ENCODE measurements at places on chromosomes 5 and 9. TPM values are rescaled to one million over a fixed set of nuclear protein-coding genes. Genes with fewer than 3 reads are reported as not detected.

GRCh38 chr5:54115735-54116403 lies 194.5 kb downstream of the ARL15 start:
- H3K4me3 ChIP-seq = no peak overlapping the region
- H3K4me1 ChIP-seq = no peaks in the 10 kb centered on the region
- H3K27me3 ChIP-seq = no peaks in the 10 kb centered on the region

Gene FBXL7
- not detected for total RNA-seq

DNA sequence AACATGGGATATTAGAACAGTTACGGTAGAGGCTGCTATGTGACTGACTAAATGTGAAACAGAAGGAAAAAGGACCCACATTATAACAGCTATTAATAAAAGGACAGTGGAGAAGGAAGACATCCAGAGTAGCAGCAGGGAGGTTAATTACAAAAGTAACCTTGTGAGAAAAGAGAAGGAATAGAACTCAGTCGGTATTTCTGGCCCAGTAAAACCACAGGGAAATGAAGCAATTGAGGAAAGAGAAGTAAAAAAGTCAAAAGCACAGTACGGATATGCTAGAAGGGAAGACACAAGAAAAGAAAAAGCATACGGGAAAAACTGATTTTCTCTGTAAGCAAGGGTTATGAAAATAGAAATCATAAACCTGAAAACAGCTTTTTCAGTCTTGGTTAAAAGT lies 164.7 kb downstream of the RFX3 start:
- H3K27ac ChIP-seq = no peak overlapping the region
- DNase-seq = no peak
- no peaks in the 10 kb centered on the region for H3K27me3 ChIP-seq

GRCh38 chr5:17156463-17156862 lies 61.0 kb upstream of the BASP1 start:
- H3K4me3 ChIP-seq = no peak overlapping the region
- H3K27ac ChIP-seq = no peak overlapping the region
- H3K4me1 ChIP-seq = no peaks in the 10 kb centered on the region
- no peak for DNase-seq
- no peaks in the 10 kb centered on the region for H3K27me3 ChIP-seq
- H3K36me3 ChIP-seq = no peaks in the 10 kb centered on the region

DNA sequence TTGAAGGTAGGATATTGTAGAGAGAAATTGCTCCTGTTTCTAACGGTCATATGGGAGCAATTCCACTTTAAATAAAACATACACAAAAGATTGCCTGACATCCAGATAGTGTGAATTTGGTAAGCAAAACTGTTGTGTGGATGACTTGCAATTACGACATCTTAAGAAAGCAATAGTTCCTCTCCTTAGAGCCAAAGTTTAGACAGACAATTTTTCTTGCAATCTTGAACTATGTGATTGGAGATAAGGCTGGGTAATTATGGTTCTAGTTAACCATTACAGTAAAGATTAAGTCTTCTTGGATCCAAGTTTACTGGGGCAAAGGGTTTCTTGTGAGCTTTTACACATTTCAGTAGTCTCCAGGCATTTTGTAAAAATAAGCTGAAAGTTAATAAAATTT lies 1080.6 kb upstream of the CDH6 start:
- no peaks in the 10 kb centered on the region for H3K36me3 ChIP-seq
- no peaks in the 10 kb centered on the region for H3K4me1 ChIP-seq
- H3K27me3 ChIP-seq = no peaks in the 10 kb centered on the region
- no peak overlapping the region for H3K4me3 ChIP-seq

Gene SELENOP
- 0.53 TPM for total RNA-seq

- no peaks in the 10 kb centered on the region for H3K27me3 ChIP-seq
- no peaks in the 10 kb centered on the region for H3K4me1 ChIP-seq
- H3K27ac ChIP-seq = no peak overlapping the region
- no peaks in the 10 kb centered on the region for H3K36me3 ChIP-seq
Measured at GRCh38 chr9:84867186-84867585, 197.7 kb downstream of the NTRK2 start.

Gene IL33
- total RNA-seq = not detected

DNA sequence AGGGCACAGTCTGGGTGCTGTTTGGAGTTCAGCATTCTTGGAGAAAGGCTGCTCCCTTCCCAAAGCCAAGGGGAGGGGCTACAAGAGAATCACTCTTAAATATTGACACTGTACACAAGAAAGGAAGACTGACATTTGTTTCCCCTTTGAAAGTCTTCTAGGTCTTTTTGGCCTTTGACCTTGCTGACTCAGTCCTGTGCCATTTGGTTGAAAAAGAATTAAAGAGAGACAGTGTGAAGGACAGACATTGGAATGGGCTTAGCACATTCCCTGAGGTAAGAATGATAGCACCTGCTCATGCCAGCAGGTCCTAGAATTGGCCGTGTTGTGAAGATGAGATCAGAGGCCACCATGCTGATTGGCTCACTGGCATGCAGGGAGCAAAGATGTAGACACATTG lies 271.4 kb upstream of the ZNF608 start:
- DNase-seq = no peak
- no peaks in the 10 kb centered on the region for H3K4me1 ChIP-seq
- H3K4me3 ChIP-seq = no peak overlapping the region
- no peaks in the 10 kb centered on the region for H3K27me3 ChIP-seq

GRCh38 chr5:14674983-14675854 lies 10.7 kb downstream of the OTULIN start:
- H3K4me3 ChIP-seq = peak overlapping the region; percentile 63
- H3K27ac ChIP-seq = peak overlapping the region; percentile 87
- H3K27me3 ChIP-seq = no peaks in the 10 kb centered on the region

Gene FBXW5
- total RNA-seq = 107 TPM

GRCh38 chr9:133099726-133100505 lies 21.1 kb downstream of the RALGDS start:
- H3K4me3 ChIP-seq = no peak overlapping the region
- no peak for DNase-seq
- peaks cover 64% of the 10 kb centered on the region for H3K36me3 ChIP-seq
- no peak overlapping the region for H3K27ac ChIP-seq
- no peaks in the 10 kb centered on the region for H3K27me3 ChIP-seq

Gene HTR4
- not detected for total RNA-seq

DNA sequence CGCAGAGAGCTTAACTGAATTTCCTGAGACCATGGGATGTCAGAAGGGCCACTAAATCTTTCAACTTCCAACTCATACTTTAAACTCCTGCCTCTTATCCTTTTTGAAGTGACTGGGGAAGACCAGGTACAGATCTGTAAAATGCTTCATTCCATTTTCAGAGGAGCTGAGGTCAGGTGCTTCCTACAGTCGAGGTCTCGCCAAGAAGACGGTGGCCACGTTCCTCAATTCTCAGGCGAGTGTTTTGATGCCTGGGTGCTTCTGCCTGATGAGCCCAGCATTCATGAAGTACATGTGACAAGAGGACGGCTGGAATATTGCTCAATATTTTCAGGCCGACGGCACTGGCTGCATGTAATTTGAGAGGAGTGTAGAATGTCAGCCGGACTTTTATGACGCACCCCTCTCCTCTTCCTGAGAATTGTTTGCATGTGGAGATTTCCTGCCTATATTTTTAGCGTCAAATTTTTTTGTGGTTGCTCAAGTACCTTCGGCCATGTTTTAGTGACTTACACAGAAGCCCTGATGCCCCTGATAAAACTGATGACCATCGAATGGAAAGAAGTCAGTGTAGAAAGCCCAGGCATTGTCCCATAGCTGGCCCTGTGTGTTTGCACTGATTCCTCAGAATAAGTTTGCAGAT lies 38.8 kb upstream of the GLRX start:
- no peak for DNase-seq
- peaks cover 44% of the 10 kb centered on the region for H3K4me1 ChIP-seq
- no peak overlapping the region for H3K27ac ChIP-seq
- H3K27me3 ChIP-seq = no peaks in the 10 kb centered on the region
- H3K4me3 ChIP-seq = no peak overlapping the region
- H3K36me3 ChIP-seq = no peaks in the 10 kb centered on the region

DNA sequence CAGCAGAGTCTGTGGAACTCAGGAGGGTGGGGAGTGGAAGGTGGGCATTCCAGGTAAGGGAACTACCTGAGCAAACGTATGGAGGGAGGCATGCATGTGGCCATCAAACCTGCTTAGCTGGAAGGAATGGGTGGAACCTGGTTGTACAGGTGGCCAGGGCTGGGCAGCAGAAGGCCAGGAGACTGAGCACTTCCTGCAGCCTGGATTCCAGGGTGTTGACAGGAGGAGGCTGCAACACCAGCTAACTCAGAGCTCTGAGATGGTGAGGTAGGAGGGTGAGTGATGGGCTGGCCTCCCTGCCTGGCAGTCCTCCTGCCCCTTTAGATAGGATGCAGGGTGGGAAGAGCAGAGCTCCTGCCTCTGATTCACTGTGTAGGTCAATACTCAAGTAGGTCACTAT lies 92.5 kb upstream of the CPEB4 start:
- no peaks in the 10 kb centered on the region for H3K27me3 ChIP-seq
- H3K36me3 ChIP-seq = no peaks in the 10 kb centered on the region
- no peak overlapping the region for H3K4me3 ChIP-seq

Gene LAMC3
- 0.06 TPM for total RNA-seq

- no peak for DNase-seq
- no peak overlapping the region for H3K4me3 ChIP-seq
- H3K36me3 ChIP-seq = no peaks in the 10 kb centered on the region
- no peak overlapping the region for H3K27ac ChIP-seq
Measured at GRCh38 chr9:111074395-111074794, 36.1 kb upstream of the LPAR1 start.

DNA sequence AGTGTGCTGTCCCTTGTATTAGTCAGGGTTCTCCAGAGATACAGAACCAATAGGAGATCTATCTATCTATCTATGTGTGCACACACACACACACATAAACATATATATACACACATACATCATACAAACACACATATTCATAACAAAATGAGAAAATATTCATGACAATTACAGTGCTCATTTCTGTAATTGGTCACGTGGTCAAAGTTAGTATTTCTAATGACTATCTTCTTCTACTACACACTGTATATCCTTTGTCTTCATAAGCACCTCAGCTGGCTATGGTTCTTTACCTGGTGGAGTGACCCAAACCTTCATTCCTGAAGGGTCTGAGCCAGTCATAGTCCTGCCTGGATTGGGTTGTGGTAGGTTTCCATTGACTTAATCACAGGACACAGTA lies 17.7 kb upstream of the BTF3 start:
- H3K36me3 ChIP-seq = no peaks in the 10 kb centered on the region
- peaks cover 15% of the 10 kb centered on the region for H3K27me3 ChIP-seq
- no peaks in the 10 kb centered on the region for H3K4me1 ChIP-seq
- no peak for DNase-seq
- no peak overlapping the region for H3K27ac ChIP-seq

GRCh38 chr9:116941266-116941665 lies 254.2 kb downstream of the TRIM32 start:
- no peaks in the 10 kb centered on the region for H3K4me1 ChIP-seq
- H3K4me3 ChIP-seq = no peak overlapping the region
- H3K27ac ChIP-seq = no peak overlapping the region
- DNase-seq = no peak
- H3K36me3 ChIP-seq = no peaks in the 10 kb centered on the region
- H3K27me3 ChIP-seq = no peaks in the 10 kb centered on the region

Gene PIP5KL1
- total RNA-seq = 2.6 TPM

DNA sequence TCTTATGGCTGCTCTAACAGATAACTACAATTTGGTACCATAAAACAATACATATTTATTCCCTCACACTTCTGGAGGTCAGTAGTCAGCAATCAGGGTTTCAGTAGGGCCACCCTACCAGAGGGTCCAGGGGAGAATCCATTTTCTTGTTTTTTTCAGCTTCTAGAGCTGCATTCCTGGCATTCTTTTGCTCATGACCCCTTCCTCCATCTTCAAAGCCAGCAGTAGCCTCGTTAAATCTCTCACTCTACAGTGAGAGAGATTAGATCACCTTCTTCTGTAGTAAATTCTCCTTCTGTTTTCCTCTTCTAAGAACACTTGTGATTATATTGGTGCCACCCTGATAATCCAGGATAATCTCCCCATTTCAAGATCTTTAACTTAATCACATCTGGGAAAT lies 187.4 kb downstream of the RFK start:
- H3K27me3 ChIP-seq = no peaks in the 10 kb centered on the region
- no peak for DNase-seq
- H3K27ac ChIP-seq = no peak overlapping the region
- H3K4me3 ChIP-seq = no peak overlapping the region
- H3K4me1 ChIP-seq = no peaks in the 10 kb centered on the region
- no peaks in the 10 kb centered on the region for H3K36me3 ChIP-seq

DNA sequence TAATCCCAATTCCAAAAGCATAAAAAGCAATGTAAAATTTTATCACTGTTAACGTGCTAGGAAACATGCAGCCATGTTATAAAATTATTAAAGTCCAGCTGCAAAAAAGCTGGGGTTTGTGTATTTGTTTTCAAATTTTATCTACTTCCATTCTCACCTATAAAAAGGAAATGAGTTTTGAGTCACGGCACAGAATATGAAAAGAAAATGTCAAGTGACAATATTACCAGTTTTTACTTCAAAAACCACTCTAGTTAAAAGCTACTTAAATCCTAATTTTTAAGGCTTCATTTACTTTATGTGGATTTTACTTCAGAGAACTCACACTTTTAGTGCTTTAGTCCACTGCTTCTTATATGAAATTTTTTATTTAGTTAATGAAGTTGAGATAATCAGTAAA lies 72.7 kb upstream of the IFNE start:
- DNase-seq = no peak
- no peak overlapping the region for H3K27ac ChIP-seq
- H3K36me3 ChIP-seq = no peaks in the 10 kb centered on the region
- H3K4me3 ChIP-seq = no peak overlapping the region
- peaks cover 14% of the 10 kb centered on the region for H3K4me1 ChIP-seq

- peaks cover 11% of the 10 kb centered on the region for H3K27me3 ChIP-seq
- no peak for DNase-seq
- no peaks in the 10 kb centered on the region for H3K36me3 ChIP-seq
Measured at GRCh38 chr9:35333551-35333950, 156.4 kb upstream of the RUSC2 start.

DNA sequence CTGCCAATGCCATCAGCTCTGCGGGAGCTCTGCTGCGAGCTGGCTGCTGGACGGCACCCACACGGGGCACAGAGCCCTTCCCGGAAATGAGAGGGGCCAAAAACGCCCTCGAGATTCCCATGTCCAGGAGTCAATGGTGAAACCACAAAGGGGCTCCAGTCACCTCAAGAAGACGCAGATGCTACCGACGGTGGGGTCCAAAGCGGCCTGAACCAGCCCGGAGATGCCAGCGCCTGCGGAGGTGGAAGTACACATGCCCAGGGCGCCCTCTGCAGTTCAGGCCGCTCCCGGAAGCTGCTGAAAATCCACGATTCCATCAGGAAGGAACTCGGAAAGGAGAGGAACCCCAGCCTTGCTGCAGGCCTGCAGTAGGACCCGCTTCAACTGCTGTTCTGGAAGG lies 82.4 kb upstream of the SELENOP start:
- no peaks in the 10 kb centered on the region for H3K4me1 ChIP-seq
- H3K27ac ChIP-seq = no peak overlapping the region
- H3K36me3 ChIP-seq = no peaks in the 10 kb centered on the region
- peaks cover 13% of the 10 kb centered on the region for H3K27me3 ChIP-seq
- H3K4me3 ChIP-seq = no peak overlapping the region

Data from activated CD8-positive, alpha-beta memory T cell treated with anti-CD3 and anti-CD28 coated beads, Interleukin-2, amount 10 ng/mL, durations not matched to agents 7 days and 5 days (primary cell).